ENCODE measurements at places on chromosomes 5 and 9. TPM values are rescaled to one million over a fixed set of nuclear protein-coding genes. Genes with fewer than 3 reads are reported as not detected.

NDOR1 gene
- total RNA-seq = 38.4 TPM

RGMB gene
- total RNA-seq = 1.7 TPM

MLANA gene
- total RNA-seq = not detected

RABL6 gene
- 95.5 TPM for total RNA-seq

CCL27 gene
- total RNA-seq = not detected

PCDHB14 gene
- total RNA-seq = not detected

PCDHB11 gene
- total RNA-seq = not detected

PCBD2 gene
- total RNA-seq = 15.4 TPM

STING1 gene
- total RNA-seq = 175 TPM

SNCB gene
- not detected for total RNA-seq

NTRK2 gene
- total RNA-seq = 1.8 TPM

CCL28 gene
- total RNA-seq = 16.4 TPM

PHF24 gene
- not detected for total RNA-seq

NOXA1 gene
- total RNA-seq = 0.46 TPM

CTXN3 gene
- total RNA-seq = not detected

LMX1B gene
- total RNA-seq = not detected

TAL2 gene
- total RNA-seq = not detected

COL27A1 gene
- 0.22 TPM for total RNA-seq

CARTPT gene
- not detected for total RNA-seq

GABBR2 gene
- total RNA-seq = not detected

SUSD3 gene
- total RNA-seq = 85.8 TPM
